ENCODE measurements at places on chromosomes 4 and X.

DNA sequence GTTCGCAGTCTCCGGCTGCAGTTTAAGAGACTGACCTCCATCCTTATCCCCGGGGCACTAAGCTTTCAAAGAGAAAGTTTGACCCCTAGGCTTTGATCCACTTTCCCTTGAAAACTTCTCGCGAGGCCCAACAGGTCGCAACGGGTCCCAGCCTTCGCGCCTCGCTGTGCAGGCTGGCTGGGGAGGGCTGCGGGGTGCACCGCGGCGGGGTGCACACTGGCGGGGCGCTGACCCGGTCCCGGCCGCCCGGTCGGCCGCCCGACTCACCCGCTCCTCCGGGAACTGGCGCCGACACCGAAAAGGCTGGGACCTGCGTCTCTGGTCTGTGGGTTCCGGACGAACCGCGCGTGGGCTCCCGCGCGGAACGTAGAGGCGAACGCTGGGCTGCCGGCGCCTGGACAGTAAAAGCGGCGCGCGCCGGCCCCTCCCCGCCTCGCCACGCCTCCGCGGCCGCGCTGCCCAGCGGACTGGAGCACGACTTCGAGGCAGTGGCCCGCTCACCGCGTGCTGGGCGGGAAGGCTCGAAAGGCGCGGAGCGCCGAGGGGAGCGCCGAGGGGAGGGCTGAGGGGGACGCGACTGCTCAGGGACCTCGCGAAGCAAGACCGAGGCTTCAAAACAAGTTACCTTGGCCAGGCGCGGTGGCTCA is at the start of gene TAF7L:
TAF7L (minus strand) TSS at position 378 of the 647 bp plus-strand sequence. CDS start 3,791 bp downstream, outside the sequence.
- DNase-seq, result no peak

DNA sequence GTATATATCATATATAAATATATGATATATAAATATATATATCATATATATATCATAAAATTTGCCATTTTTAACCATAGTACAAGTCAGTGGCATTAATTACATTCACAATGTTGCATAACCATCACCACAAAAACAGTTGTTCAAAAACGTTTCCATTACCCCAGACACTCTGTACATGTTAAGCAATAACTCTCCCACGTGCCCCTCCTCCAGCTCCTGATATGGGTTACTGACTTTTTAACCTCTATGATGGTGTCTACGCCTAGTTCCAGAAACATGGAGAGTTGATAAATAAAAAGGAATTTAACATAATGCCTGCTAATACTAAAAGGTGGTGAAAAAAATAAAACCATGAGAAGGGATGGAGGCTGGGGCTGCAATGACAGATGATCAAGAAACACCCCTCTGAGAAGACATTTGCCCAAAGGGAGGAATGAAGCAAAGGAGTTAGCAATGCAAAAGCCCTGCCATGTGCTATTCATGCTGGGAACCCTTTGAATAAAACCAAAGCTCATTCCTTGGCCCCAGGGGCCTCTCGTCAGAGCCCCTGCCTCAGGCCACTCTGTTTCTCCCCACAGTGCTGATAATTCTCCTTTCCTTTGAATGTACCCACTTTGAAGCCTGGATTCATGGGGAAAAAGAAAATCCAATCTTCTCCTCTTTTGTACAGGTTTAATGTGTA is 144.3 kb downstream of the NWD2 start:
- DNase-seq, result no peak

GRCh38 chr4:6469144-6469543 is 3.3 kb downstream of the PPP2R2C start:
- DNase-seq, result no peak

- DNase-seq, result no peak
Observed at GRCh38 chr4:4327652-4328121, 37.6 kb downstream of the ZBTB49 start.

DNA sequence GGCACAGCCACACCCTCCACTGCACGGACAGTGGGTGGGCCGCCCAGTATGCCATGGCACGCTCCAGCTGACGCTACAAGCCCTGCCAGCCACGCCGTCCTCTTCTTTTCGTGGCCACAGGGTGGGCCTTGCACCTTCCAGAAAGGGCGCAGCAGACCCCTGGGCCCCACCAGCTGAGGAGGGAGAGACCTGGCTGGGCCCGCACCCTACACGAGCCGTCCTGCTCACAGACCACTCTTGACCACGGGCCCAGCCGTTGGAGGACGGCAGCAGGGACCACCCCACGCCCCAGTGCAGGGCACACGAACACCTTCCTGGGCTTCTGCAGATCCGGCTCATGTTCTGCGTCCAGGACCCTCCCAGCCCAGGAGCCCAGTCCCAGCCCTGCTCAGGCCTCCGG is 27.1 kb downstream of the FAM53A start:
- no peak for DNase-seq

GRCh38 chr4:76984788-76985211 is 35.2 kb downstream of the SEPTIN11 start:
- DNase-seq, result peak; percentile 17

DNA sequence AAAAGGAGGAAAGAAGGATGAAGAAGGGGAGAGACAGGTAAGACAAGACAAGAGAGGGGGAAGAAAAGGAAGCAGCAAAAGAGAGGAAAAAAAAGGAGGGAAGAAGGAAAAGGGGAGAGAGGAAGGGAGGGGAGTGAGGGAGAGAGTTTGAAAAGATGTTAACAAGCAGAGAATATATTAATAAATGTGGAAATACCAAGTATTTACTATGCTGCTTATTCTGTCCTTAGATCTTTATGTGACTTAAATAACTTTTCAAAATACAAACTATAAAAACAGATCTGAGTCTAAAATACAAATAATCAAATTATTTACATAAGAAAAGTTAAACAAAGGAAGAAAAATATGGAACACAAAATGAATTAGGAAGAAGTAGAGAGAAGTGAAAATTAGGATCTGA is 18.4 kb upstream of the COX18 start:
- DNase-seq, result no peak

DNA sequence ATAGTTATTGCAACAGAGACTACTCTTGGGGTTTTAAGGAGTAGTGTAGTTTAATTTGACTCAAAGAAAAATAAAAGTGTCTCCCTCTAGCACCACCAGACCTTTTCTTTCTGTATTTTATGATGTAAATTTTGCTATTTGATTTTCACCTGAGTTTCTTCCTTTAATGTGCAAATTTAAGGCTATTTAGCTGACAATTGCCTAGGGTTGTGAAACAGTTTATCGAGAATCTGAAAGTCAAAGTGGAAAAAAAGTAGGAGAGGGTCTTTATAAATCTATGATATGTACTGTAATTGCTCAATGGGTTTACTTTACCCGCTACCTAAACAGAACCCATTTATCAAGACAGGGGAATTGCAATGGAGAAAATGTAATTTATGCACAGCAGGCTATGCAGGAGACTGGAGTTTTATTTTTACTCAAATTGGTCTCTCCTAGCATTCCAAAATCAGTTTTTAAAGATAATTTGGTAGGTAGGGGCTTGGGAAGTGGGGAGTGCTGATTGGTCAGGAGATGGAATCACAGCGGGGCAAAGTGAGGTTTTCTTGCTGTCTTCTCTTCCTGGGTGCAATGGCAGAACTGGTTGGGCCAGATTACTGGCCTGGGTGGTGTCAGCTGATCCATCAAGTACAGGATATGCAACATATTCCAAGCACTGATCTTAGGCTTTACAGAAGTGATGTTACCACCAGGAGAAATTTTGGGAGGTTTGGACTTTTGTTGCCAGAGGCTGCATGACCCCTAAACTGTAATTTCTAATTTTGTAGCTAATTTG is 228.6 kb upstream of the TACR3 start:
- DNase-seq, result no peak

DNA sequence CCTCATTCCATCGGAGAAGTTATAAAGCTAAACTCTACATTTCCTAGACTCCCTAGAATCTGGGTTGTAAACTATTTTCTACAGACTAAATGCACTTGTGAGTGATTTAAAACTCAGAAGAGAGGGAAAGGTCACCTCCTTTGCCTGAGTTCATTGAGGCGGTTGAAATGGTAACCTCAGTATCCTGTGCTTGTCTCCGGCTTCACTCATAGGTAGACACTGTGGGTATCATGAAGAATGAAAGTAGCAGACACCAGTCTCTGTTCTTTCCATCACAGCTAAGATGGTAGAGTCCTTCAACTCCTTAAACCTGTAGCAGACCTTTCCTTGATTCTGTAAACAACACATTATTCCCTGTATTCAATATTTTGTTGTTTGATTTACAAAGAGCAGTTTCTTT is 291.3 kb upstream of the ANKRD50 start:
- no peak for DNase-seq

DNA sequence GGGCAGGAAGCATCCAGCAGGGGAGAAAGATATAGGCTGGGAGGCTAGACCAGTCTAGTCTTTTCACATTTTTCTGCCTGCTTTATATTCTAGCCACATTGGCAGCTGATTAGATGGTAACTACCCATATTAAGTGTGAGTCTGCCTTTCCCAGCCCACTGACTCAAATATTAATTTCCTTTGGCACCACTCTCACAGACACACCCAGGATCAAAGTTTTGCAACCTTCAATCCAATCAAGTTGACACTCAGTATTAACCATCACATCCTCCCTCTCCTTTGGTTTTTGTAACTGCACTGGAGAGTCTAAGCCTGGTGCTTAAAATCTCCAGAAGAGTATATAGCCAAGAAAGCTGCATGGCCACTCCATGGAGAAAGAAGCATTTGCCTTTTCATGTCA is 560.4 kb downstream of the GRXCR1 start:
- no peak for DNase-seq

- DNase-seq, result no peak
Observed at GRCh38 chr4:94700298-94700697, 57.5 kb upstream of the BMPR1B start.

DNA sequence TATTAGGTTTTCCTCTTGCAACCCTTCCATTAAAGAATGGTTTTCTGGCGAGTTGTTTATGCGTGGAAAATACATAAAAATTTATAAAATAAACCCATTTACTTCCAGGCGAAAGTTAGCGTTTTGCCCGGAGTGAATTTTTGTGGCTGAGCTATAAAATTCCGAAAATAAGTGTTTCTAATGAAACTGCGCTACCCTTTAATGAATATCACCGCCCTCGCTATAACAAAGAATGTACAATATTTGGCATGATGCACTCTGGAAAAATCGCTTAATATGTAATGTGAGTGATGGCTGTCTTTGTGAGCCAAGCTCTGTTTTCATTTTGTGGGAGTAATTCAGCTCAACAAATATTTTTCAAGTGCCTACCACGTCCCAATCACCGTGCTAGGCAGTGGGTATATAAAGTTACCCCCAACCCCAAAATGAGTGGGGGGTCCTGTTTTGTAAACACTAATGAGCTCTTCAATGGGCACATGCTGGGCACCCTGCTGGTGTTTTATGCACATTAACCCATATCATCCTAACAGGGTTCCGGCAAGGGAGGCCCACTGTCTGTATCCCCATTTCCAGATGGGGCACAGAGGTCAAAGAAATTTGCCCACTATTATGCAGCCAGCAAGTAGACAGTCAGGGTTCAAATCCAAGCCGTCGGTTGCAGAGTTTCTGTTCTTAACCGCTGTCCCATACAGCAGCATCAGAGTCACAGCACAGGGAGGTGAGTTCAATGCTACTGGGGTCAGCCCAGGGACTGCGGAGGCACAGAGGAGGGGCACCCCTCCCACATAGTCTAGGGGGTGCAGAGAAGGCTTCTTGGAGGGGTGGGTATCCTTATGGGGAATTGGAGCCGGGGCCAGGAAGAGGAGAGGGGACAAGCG is 65.7 kb upstream of the STX18 start:
- DNase-seq, result no peak

DNA sequence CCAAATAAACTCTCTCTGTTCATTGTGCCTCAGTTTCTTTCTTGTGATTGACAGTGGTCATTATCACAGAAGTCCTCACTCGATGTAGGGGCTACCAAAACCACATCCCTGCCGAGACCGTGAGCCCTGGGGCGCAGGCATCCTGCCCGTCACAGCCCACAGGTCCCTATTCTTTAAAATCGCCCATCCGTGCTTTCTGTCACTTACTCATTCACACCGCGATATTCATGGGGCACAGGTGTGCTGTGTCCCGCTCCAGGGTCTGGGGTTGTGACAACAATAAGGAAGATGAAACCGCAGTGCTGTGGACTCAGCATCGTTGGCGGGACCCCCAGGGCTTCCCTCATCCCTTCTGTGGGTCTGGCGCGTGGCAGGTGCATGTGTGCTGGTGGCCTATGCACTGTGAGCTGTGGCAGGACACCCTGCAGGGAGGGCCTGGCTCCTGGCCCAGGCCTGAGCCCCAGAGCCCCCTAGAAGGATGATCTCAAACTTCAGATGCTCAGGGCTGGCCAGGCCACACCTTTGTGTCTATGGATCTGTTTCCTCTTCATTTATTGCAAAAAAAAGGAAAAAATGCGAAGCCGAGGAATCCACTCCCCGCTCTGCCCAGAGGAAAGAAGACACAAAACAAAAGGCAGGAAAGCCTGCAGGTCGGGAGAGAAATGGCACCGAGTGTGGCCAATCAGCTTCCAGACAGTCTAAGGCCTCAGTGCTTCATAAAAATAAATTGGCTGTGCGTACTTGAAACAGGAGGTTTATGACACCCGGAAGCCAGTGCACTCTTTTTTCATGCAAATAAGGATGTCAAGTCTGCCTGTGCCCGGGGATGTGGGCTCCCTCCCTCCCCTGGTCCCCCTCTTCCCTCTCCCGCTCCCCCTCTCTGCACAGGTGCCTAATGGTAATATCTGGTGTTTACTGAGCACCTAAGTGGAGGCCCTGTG is 109.5 kb upstream of the ADRA2C start:
- DNase-seq, result no peak

DNA sequence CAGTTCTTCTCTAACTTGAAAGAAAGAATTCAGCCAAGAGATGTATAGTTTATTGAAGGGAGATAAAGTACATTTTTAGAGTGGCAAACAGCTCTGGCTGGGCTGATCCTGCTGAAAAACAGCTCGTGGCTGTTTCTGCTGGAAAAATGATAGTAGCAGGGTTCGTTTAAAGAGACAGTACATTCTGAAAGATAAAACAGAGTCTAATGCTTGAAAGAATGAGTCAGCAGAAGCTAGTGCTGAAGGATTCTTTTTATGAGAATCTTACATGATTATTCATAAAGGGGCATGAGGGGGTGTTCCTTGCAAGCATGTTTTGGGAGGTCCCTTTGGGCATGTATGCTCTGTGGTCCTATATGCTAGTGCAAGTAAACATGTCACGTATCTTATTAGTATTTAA is 790.0 kb downstream of the PCDH18 start:
- no peak for DNase-seq

DNA sequence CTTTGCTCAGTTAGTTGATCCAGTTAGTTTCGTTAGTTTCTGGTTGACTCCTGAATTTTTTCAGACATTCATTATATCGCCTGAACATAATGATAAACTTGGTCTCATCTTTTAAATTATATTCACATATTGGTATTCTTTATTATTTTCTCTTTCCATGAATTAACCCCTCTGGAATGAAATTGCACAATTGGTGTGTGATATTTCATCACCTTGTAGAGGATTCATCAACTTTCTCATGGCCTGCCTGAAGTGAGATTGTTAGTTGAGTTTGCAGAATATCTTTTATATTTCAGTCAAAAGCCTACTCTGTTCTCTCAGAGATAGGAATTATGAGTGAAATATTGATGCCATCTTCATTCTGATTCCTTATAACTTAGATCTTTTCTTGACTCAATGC is 1160.6 kb upstream of the AGA start:
- no peak for DNase-seq

- DNase-seq, result no peak
Observed at GRCh38 chr4:17448689-17449088, 63.2 kb downstream of the QDPR start.

- no peak for DNase-seq
Observed at GRCh38 chrX:54223581-54223980, 40.5 kb upstream of the FAM120C start.

All from substantia nigra (tissue), 51 donors.